ENCODE measurements at places on chromosomes 12 and 14.

DNA sequence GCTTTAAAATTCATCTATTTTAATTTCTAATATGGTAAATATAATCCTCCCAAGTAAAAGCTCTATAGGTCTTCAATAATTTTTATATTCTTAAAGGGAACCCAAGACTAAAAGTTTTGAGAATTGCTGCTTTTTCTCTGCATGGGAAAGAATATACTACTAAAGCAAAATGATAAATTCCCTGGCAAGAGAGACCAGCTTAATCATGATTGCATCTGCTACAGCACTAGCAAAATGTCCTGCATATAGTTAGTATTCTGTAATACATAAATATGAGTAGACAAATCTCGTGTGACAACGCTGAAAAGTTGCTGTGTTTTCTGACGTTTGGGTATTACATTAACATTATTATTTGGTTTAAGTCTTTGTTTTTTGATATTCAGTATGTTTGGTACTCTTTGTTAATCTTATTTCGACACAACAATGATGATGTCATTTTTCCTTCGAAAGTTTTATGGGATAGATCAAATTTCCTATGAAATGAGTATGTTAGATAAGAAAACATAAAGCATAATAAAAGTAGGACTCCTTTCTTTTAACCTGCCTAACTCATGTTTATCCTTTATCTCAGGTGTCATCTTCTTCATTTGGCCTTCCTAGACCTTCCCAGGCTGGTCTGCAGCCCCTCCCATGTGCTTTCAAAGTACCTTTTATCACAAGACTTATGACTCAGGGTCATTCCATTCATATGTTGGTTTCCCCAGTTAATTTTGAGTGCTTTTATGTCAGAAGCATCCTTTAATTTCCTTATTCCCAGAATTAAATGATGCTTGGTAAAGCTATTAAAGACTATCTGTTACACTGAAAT, 321.9 kb downstream of the RAD51B start:
- no peak for DNase-seq

GRCh38 chr12:132285991-132286681, 43.3 kb downstream of the GALNT9 start:
- peak; percentile 15 for DNase-seq

GRCh38 chr12:108609537-108610335, 11.9 kb upstream of the TMEM119 start:
- DNase-seq: no peak

DNA sequence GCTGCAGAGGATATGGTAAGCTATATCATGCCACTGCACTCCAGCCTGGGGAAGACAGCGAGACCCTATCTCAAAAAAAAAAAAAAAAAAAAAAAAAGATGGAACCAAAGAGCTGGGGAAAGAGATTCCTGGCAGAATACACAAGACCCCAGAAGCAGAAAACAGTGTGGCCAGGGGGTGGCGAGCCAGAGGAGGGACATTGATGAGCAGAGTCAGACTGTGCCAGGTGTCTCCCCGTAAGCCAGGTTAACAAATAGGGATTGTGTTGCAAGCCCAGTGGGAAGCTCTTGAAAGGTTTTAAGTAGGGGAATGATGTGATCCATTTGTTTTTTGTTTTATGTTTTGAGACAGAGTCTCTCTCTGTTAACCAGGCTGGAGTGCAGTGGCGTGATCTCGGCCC, 56.1 kb downstream of the FIGNL2 start:
- DNase-seq: no peak

DNA sequence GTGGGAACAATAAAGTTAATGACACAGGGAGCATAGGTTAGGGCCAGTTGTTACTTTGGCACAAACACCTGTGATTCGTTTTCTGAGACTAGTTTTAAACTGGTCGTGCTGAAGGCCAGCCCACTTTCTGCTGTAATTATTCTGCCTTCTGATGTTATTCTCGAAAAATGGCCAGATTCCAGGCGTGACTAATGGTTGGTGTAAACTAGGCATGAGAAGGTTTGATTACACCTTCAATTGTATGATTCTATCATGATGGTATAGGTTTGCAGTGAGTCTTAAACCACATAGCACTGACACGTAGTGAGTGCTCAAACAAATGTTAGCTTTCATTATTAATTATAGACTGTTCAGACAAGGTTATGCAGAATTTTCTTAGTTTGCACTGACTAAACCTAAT, 39.0 kb downstream of the CKB start:
- DNase-seq: no peak

GRCh38 chr12:87660987-87661774, 368.0 kb downstream of the C12orf50 start:
- no peak for DNase-seq

GRCh38 chr12:32240162-32240561, 133.5 kb downstream of the BICD1 start:
- DNase-seq: no peak

DNA sequence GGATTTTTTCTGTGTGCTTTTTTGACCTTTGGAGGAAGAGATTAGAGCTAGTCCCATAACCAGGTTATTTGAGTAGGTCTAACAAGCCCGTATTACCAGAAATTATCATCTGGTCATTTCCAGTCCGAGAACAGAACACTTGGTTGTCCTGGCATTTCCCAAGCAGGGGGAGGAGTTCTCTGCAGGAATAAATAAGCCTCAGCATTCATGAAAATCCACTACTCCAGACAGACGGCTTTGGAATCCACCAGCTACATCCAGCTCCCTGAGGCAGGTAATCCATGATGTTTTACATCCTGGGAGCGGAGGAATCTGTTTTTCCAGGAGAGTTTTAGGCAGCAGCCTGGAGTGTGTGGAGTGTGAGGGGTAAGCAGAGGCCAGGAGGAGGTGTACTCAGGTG, at the start of gene SERPINA3:
TSS of gene SERPINA3 (plus strand) at position 218 of the 400 bp plus-strand sequence. CDS start 2,051 bp downstream, outside the sequence.
- no peak for DNase-seq

DNA sequence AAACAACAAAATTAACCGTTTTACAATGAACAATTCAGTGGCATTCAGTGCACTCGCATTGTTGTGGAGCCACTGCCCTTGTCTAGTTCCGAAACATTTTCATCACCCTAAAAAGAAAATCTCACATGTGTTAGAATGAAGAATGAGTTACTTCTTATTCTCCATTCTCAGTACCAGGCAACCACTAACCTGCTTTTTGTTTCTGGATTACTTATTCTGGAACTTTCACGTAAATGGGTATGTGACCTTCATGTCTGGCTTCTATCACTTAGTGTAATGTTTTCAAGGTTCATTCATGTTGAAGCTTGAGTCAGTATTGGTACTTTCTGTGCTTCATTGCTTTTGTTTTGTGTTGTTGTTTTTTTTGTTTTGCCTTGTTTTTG, 15.6 kb downstream of the RCOR1 start:
- no peak for DNase-seq

DNA sequence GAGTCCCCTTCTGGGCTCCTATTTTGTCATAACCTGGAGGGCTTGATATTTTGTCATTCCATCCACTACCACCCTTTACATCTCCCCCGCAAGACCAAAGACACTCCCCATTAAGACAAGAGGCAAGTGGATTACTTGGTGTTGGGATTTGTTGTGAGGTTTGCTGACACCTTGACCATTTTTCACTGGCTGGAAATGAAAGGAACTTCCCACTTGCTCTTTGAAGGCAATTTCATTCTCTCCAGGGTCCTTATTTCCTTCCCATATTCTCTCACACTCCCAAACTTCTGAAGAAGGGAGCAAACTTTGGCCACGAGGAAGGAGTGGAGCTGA, 14.9 kb downstream of the AGAP2 start:
- no peak for DNase-seq

DNA sequence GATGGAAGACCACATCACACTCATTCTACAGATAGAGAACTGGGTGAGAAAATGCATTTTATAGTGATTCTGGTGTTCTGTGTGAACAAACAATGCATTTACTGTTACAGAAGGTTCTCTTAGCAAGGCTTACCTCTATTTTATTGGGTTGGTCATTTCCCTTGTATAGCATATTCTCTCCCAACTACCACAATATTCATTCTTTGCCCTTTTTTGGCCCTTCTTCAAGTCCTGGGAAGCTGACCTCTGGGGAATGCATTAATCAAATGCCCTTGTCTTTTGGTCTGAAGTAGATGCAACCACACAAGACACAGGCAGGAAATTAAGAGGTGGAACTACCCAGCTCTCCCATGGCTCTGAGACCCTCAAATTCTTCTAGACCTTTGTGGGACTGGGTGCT, 19.5 kb downstream of the DCN start:
- no peak for DNase-seq
